ENCODE measurements at places on chromosomes 13 and 19.

DNA sequence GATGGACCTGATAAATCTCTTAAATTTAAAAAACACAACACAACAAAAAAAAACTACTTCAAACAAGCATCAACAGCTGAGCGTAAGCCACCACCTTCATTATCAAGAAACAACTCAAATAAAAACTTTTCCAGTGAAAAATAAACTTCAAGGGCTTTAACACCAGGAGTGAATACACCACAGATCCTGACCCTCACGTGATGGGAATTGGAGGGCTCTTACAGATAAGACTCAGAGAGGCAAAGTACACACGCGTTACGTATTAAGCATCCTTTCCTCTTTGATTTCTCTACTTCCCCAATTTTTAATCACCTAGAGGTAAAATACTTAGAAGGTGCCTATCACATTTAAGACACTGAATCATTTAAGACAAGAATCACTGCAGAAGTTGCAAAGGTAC is 573 bp upstream of the STARD13 start:
- no peak for DNase-seq

- no peak for DNase-seq
Measured at GRCh38 chr19:34189917-34190425, 17.7 kb downstream of the LSM14A start.

DNA sequence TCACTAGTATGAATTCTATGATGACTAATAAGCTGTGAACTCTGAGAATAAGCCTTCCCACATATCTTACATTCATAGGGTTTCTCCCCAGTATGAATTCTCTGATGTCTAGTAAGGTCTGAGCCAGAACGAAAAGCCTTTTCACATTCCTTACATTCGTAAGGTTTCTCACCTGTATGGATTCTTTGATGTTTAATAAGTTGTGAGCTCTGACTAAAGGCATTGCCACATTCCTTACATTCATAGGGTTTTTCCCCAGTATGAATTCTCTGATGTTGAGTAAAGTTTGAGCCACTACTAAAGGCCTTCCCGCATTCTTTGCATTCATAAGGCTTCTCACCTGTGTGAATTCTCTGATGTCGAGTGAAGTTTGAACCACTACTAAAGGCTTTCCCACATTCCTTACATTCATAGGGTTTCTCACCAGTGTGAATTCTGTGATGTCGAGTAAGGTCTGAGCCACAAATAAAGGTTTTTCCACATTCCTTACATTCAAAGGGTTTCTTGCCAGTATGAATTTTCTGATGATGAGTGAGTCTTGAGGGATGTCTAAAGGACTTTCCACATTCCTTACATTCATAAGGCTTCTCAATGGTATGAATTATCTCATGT is 30.7 kb upstream of the ZFP82 start:
- DNase-seq, result no peak

DNA sequence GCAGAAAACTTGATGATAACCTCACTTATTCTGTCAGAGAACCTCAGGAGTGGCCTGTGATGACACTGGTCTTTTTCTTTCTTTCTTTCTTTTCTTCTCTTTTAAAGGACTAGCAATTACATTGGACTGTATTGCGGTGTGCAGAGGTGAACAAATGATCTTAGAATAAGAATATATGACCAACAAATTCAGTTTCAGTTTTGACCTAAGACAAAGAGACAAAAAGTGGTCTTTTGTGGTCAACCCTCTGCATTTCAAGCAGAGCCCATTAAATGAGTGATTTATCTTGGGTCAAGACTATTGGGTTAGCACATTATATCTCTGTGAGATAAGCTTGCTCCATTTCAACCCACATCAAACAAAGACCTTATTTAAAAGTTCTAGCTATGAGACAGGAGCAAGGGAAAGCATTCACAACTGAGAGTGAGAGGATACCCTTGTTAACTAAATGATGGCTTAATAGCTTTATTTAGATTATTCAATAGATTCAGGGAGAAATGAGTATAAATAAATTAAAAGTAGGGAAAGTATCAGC is 644.4 kb downstream of the PCDH9 start:
- no peak for DNase-seq

GRCh38 chr13:99800951-99801350 is 170.6 kb downstream of the ZIC5 start:
- no peak for DNase-seq

GRCh38 chr19:10270180-10270615 is 722 bp upstream of the ICAM1 start:
- no peak for DNase-seq

GRCh38 chr19:11421371-11422098 is 2.4 kb upstream of the RGL3 start:
- DNase-seq, result no peak

GRCh38 chr13:110529522-110530311 is 31.8 kb downstream of the RAB20 start:
- DNase-seq, result no peak

- peak; percentile 26 for DNase-seq
Measured at GRCh38 chr19:48006762-48007161, 12.3 kb downstream of the ELSPBP1 start.

GRCh38 chr13:112968910-112969691 is at the start of gene MCF2L:
Gene MCF2L (plus strand): TSS chr13:112969214. CDS start chr13:112969380, 166 bp downstream.
- DNase-seq, result no peak

DNA sequence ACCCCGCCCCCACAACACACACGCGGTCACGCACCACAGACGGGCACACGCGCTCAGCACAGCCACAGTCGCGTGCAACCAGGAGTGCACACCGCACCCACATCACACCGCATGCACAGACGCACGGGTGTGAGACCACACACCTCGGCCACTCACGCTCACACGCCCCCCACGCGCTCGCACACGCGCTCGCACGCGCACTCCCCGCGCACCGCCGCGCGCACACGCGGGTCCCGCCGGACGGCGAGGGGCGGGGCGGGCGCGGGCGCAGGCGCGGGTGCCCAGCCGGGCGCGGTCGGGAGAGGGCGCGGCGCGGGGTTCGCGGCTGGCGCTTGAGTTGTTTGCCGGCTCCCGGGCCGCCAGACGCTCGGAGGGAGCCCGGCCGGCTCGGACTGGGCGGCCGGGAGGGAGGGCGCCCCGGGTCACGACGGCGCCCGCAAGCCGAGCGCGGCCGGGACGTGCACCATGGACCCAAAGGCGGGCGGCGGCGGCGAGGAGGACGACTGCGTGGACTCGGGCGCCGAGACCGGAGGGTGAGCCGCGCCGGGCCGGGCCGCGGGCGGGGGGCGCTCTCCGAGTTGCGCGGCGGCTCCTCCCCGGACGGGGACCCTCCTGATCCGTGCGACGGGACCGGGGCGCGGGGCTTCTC is at the start of gene FAM124A:
FAM124A (plus strand) TSS at position 362 of the 649 bp plus-strand sequence; CDS start at position 466, 104 bp downstream.
- DNase-seq, result no peak

DNA sequence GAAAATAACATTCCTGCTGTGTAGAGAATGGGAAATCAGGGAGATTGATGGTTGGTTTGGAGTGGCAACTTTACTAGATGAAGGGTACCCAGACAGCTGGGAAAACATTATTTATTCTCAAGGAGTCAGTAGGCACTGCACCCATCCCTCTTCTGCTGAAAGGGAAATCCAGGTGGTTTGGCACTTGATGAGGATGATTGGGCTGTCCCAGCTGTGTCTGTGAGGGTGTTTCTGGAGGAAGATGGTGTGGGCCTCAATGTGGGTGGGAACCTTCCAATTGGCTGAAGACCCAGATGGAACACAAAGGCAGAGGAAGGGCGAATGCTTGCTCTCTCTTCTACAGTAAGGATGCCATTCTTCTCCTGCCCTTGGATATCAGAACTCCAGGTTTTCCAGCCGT is 10.4 kb upstream of the SACS start:
- no peak for DNase-seq

DNA sequence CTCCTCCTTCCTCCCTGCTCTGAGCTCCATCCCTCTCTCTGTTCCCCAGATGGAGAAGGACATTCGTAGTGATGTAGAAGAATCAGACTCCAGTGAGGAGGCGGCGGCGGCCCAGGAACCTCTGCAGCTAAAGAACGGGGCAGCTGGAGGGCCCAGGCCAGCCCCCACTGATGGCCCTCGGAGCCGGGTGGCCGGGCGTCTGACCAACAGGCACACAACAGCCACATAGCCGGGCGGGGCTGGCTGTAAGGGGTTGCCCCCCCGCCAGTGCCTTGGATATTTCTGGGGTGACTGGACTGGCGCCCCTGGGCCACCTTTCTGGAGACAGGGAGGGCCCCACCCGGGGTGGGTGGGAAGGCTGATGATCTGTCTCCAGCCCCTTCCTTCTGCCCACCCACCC is 46.3 kb downstream of the CD320 start:
- DNase-seq, result no peak

GRCh38 chr13:74678308-74678965 is 544.2 kb upstream of the KLF12 start:
- DNase-seq, result no peak

- DNase-seq, result no peak
Measured at GRCh38 chr19:42273407-42274064, 4.5 kb downstream of the CIC start.

DNA sequence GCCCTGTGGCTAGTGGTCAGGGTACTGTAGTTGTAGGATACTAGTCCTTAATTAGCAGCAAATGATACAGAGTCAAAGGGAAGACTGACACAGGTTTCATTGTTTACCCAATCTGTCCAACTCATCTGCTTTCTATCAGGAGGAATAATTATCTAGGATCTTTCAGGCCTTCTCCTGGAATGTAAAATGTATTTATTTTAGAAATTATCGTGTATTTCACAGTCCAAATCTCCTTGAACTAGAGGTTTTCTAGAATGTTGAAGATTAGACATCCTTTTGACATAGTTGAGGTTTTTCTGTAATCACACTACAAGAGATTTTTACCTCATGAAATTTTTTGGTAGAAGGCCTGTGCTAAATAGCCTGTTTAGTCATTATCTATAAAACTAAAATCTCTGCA is 1694.8 kb upstream of the PCDH20 start:
- no peak for DNase-seq
